Stimulated activated CD4-positive, alpha-beta T cell treated with anti-CD3 and anti-CD28 coated beads, Interleukin-4, amount 100 ng/mL, for 4 hours (primary cell): ENCODE measurements at places on chromosomes 7 and 10.

DNA sequence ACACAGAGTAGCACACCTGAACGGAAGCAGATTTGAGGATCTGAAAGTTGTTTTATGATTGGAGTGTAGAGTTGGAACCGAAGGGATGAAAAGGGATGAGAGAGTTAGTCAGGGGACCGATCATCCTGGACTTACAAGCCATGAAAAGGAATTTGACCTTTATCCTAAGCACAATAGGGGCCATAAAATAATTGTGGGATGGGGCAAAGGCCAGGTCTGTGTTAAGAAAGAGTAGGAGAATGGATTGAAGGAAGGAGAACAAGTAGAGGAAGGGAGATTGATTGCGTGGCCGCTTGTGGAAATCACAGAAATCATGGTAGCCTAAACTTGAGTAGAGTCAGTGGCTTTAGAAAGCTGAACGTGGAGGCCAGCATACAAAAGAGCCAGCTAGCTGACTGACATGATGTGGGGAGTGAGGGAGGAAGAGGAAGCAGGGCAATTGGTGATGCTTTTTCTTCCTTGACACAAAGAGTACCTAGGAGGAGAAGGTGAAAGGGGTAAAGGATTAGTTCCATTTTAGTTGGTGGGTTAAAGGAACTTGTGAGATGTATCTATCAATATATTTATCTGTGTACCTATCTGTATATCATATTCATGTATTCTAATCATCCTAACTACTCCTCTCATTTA, 67.1 kb upstream of the RPA3 start:
- no peak for DNase-seq

GRCh38 chr10:62960416-62960815, 144.2 kb upstream of the EGR2 start:
- no peak for DNase-seq

DNA sequence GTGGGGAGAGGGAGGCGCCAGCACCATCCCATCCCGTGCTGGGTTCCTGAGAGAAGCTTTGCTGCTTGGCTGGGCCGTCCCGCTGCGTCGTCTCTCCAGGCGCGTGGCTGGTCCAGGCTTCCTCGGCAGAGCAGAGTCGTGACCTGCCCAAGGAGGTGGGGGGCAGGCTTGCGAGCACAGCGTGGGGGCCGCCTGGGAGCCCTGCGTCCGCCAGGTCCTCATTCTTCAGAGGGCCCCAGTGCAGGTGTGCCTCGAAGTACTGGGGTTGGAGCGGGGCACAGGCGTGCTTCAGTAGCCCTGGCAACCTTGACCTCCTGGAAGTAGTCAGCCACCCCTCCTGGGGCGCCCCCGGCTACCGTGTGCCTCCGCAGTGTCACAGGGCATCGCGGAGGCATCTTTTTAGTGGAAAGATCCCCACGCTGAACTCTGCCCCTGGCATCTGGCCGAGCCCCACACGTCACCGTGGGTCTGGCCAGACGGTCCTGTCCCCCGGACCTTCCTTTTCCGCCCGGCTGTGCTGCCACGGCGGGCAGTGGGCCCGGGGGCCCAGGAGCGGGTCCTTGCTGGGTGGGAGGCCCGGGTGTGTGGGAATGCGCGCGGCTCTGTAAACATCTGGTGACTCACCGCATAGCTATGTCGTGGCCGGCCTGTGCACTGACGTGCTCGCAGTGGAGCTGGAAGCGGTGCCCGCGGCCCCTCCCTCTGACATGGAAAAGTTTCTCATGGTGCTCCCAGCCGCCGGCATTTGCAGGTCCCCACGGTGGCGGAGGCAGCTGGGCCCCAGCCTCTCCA, 6.4 kb downstream of the MAFK start:
- DNase-seq: no peak

- no peak for DNase-seq
Measured at GRCh38 chr7:116572036-116572435, 47.2 kb downstream of the CAV1 start.

GRCh38 chr7:33504266-33504665, 374.9 kb downstream of the BBS9 start:
- DNase-seq: no peak
